Stimulated activated CD4-positive, alpha-beta T cell treated with anti-CD3 and anti-CD28 coated beads, Interleukin-4, amount 100 ng/mL, for 48 hours (primary cell): ENCODE measurements at places on chromosomes 11 and 22.

DNA sequence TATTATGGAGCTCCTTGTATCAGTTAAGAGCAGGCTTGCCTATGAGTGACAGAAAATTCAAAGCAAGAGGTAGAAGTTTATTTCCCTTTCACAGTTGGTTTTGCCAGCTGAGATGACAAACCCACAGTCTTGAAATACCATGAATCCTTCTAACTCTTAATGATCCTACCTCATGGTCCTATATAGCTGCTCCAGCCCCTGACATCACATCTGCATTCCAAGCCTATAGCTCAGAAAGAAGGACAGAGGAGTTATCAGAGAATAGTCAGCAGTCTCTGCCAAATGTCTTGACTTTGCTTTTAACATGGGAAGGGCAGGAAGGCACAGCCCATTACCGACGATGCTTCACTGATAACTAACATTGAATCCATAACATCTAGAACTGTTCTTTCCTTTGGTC, 76.2 kb downstream of the APIP start:
- no peak for DNase-seq

DNA sequence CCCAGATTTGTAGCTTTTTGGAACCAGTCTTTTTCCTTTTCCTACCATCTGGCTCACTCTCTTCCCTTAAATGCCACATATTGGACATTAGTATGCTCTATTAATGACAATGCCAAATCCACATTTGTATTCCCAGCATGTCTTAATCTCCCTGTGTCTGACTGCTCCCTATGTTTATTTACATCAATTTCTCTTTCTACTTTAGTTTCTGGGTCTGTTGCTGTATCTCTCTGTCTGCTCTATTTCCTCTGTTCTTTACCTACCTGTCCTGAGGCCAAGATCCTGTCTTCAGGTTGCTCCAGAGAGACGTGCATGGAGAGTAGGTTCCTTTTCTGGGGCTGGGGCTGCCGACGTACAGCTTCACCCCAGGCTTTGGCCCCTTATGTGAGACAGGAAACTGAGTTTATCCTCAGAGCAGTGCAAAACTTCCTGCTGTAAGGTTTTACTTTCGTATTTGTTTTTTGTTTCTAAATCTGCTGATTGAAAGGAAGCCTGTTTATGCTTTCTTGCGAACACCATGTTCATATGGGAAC, 25.6 kb downstream of the OR2AG2 start:
- no peak for DNase-seq

GRCh38 chr22:45583504-45583903, 80.8 kb downstream of the FBLN1 start:
- no peak for DNase-seq

GRCh38 chr11:130396965-130397364, 31.4 kb downstream of the ADAMTS8 start:
- DNase-seq = no peak

DNA sequence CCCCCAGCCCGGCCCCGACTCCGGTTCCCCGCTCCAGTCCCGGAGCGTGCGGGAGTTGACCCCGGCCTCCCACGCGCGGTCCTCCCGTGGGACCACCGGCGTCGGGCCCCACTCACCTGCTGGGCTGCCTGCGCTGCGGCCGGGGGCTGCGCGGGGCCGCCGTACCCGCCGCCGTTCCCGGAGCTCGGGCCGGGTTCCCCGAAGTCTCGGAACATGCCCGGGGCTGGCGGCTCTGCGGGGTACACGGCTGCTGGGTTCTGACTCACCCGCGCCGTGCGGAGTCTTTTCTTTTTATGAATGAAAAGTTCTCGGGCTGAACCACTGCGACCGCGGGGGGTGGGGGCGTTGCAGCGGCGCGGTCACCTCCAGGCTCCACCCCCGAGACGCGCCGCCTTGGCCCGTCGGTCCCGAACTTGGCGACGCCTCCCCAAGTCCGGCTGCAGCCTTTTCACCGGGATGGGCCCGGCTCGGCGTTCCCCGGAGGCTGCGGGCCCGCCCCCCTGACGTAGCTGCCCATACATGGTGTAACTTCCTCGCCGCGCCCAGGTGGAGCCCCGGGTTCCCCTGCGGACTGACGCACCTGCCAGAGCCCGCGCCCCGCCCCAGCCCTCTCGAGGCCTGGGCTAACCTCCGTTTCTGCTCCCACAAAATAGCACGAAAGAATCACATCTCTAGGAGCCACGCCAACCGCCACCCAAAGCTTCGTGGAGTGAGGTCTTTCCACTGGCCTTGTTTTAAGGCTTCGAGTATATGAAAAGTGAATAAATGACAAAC, at the start of gene FOSL1:
Gene FOSL1, minus strand, starts transcription at position 264 of the 774 bp plus-strand sequence. Its CDS starts 49 bp downstream, at position 215.
- peak; percentile 94 for DNase-seq

GRCh38 chr11:119975561-119976152, 162.3 kb downstream of the TRIM29 start:
- no peak for DNase-seq

- DNase-seq = no peak
Observed at GRCh38 chr11:67167091-67167490, 48.0 kb downstream of the KDM2A start.
